Esophagus squamous epithelium (tissue), 5 donors: ENCODE measurements at places on chromosomes 2 and 18. TPM values are rescaled to one million over a fixed set of nuclear protein-coding genes. Genes with fewer than 3 reads are reported as not detected.

PCARE gene
- total RNA-seq, result 0.04 TPM

DNA sequence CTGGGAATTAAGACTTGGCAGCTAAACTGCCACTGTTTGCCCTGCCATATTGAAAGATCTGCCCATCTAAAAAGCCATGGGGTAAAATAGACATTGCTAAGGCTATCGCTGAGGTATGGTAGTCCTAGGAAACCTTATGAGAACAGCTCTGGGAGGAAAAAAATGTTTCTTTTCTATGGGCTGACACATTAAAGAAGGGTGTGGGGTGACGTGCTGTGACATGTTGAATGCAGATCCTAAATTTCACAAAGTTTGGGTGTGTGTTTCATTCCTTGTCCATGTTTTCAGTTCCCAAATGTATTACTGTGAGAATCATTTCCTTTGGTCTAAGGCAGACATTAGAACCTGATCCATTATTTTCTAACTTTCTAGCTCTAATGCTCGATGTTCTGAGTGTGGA, 766.4 kb downstream of the BCL11A start:
- no peak for DNase-seq

DNA sequence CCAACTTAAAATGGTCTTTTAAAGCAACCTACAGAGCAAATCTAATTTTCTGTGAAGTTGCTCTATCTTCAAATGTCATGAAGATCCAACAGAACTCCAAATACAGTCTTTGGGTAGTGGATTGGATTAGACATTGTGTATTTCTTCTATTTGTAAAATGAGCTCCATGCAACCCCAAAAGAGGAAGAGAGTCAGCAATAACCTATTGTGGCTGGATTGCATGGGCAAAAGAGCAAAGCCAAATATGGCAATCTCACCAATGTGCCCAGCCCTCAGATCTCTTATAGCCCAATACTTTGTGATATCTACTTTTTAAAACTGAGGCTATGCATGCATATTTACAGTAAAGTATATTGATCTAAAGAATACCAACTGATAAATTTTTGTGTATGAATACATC, 146.3 kb downstream of the TXNL1 start:
- no peak for DNase-seq

DNA sequence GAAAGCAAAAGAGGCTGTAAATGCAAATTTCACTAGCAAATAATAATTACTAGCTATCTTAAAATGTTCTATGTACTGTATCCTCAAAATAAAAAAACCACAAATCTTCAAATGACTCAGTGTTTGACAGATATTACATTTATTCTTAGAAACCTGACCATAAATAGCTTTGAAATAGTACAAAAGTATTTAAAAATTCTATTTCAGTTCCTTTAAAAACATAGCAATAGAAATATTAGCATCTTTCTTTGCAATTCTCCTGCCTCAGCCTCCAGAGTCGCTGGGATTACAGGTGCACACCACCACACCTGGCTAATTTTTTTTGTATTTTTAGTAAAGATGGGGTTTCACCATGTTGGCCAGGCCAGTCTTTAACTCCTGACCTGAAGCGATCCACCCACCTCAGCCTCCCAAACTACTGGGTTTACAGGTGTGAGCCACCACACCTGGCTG, 50.6 kb downstream of the MSH6 start:
- DNase-seq, result no peak

DNA sequence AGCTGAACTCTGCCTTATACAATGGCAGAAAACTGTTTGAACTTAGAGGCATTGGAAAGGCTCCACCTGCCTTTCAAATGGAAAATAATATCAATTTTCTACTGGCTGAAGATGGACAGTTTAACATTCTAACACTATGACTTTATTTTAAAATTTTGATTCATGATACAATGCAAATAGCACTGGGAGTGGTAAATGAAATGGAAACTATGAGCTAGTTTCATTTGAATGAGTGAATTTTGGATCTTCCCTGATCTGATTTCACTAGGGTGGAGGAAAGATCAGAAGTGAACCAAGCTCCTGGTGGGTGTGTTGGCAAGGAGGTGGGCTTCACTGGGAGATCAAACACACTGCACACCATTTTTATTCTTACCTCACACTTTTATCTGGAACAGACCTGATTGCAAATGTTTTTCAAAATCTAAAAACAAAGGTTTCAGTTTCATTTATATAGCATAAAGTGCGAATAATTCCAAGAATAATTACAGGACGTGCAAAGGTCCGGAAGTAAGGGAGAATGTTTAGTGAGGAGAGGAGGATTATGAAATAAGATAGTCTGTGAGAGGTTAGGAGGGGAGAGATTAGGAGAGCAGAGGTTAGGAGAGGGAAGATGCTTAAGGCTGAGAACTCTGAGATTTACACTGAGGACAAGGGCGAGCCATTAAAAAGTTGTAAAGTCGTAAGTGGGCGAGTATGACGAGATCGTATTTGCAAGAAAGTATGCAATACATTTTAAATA, 18.6 kb upstream of the MBP start:
- DNase-seq, result no peak

- no peak for DNase-seq
Observed at GRCh38 chr2:202822411-202822810, 49.2 kb downstream of the ICA1L start.

DNA sequence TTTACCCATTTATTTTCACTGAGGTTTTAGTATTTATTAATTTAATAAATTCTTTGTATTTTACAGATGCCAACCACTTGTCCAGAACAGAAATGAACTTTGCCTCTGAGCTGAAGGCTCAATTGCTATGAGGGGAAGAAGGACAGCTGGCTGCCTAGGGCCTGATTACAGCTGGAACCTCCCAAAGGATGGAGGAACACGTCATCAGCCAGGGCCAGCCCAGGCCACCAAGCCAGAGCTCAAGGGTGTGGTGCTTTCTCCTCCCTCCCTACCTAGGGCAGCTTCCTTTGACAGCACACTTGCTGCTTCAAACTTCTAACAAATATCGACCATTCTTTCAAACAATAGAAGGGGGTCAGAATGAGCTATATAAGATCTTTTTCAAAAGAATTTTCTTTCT, 19.7 kb upstream of the RIOK3 start:
- DNase-seq, result no peak
